Stimulated activated CD8-positive, alpha-beta memory T cell treated with anti-CD3 and anti-CD28 coated beads, Interleukin-4, amount 100 ng/mL, for 48 hours (primary cell): ENCODE measurements at places on chromosomes 3 and 15.

- DNase-seq, result no peak
Measured at GRCh38 chr15:58361273-58361759, 70.5 kb upstream of the LIPC start.

- DNase-seq, result no peak
Measured at GRCh38 chr15:80199366-80199765, 46.6 kb downstream of the FAH start.

DNA sequence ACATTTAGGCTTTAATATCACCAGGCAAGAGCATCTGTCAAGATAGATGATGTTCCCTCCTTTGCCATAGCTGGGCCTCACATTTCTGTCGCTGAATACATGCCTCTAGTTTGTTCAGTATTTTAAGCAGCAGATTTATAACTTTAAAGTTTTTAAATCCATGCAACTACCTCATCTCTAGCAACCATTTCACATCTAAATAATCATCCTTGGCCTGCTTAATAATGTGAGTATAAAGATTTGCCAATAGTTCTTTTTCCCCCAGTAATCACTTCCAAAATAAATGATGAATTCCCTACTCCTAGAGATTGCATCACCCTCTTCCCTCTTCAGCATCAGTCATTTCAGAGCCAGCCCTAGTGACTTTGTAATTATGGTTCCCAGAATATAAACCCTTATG, 36.2 kb upstream of the FILIP1L start:
- no peak for DNase-seq

GRCh38 chr15:79897701-79898113, 893 bp upstream of the MTHFS start:
- peak; percentile 41 for DNase-seq
